H4 (cell line): ENCODE measurements at places on chromosomes 1 and 21. TPM values are rescaled to one million over a fixed set of nuclear protein-coding genes. Genes with fewer than 3 reads are reported as not detected.
A peak's percentile ranks its signal among the peaks of the same experiment; 100 is the strongest.

DNA sequence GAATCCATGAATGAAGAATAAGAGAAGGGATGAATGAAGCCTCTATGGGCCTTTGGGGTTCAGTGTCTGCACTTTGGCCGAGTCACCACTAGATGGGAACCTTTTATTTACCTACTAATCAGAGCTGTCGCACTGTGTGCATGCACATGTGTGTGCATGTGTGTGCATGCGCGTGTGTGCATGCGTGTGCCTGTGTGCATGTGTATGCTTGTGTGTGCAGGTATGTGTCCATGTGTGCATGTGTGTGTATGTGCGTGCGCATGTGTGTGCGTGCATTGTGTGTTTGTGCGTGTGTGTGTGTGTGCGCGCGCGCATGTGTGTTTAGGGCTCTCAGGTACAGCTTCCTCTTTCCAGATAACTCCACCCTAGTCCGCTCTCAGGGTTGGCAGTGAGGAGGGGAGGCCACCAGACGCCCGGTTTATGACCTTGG lies 20.4 kb upstream of the UBXN10 start:
- DNase-seq: no peak

- peak; percentile 58 for DNase-seq
Measured at GRCh38 chr1:16013220-16013907, 4.5 kb downstream of the HSPB7 start.

GRCh38 chr1:28118640-28119307 lies 30.4 kb upstream of the EYA3 start:
- no peak for DNase-seq

DNA sequence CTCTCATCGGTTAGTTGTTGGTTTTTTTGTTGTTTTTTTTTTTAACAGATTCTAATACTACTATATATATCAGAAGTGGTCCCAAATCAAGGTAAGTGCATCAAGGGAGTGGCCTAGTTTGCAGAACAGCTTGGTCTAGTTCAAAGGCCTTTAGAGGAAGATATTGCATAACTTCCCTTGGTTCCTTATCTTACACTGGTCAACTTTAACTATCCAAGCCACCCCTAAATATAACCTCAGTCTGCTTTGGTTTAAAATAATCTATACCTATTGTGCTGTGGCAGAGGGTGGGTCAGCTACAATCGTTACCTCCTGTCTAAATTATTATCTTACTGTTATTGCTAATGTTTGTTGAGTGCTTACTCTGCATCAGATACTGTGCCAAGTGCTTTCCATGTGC lies 6.9 kb downstream of the S100A12 start:
- no peak for DNase-seq

RABGAP1L gene
- 10.8 and 12.7 TPM in 2 replicates for total RNA-seq

IBA57 gene
- 0.74 and 1.8 TPM in 2 replicates for total RNA-seq

DNA sequence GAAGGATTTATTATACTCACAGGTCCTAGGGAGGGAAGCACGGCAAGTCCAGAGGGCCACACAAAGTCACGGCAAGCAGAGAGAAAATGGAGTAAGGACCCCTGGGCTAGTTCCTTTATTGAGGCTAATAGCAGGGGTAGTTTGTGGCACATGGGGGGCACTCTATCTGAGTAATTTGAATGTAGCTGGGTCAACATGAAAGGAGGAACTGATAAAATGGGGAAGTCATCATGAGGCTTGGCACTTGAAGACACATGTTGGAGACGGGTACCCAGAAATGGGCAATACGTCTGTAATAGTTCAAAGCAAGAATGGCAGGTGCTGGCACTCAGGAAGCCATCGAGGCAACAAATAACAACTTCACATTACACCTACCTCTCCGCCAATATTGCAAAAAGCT lies 1136.4 kb downstream of the MRPL39 start:
- no peak for DNase-seq

TSTD1 gene
- not detected in 2 replicates for total RNA-seq

GRCh38 chr1:77089756-77090155 lies 129.5 kb downstream of the PIGK start:
- DNase-seq: no peak

GRCh38 chr1:109816175-109816811 lies 52.6 kb upstream of the EPS8L3 start:
- no peak for DNase-seq

DNA sequence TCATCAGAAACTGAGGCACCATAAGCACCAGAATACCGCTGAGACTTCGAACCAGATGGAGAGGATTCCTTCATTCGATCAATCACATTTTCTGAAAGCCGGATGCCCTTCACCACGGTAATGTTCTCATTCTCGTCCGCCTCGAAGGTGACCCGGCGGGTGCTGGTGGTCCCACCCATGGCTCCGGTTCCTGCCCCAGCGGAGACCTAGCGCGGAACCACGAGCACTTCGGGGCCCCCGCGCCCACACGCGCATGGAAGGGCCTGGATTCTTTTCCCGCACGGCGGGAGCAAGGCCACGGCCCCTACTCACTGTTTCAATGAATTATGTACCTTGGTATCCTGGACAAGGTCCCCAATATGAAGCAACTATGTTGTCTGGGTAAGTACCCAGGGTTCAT lies 33.1 kb upstream of the WDTC1 start:
- DNase-seq: no peak

DNA sequence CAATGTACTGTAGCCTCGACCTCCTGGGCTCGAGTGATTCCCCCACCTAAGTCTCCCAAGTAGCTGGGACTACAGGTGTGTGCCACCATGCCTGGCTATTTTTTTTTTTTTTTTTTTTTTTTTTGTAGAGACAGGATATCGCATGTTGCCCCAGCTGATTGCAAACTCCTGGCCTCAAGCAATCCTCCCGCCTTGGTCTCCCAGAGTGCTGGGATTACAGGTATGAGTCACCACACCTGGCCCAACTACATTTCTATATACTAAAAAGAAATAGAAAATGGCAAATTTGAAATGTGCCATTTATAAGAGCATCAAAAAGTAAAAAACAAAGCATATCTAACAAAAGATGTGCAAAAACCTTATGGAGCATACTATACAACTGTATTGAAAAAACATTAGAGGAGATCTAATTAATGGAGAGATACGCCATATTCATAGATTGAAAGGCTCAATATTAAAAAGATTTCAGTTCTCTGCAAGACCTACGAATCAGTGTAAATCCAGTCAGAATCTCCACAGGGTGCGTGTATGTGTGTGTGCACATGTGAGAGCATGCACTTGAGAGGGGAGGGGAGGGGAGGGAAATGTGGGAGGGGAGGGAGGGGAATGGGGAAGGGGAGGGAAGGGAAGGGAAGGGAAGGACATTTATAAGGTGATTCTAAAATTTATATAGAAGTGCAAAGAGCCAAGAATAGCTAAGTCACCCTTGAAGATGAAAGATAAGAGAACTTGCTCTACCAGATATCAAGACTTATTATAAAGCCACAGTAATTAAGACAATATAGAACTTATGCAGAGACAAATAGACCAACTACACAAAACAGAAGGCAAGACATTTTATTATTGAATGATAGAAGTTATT lies 15.5 kb upstream of the PADI4 start:
- DNase-seq: no peak

WNT9A gene
- total RNA-seq: 0.37 and 0.47 TPM in 2 replicates

DNA sequence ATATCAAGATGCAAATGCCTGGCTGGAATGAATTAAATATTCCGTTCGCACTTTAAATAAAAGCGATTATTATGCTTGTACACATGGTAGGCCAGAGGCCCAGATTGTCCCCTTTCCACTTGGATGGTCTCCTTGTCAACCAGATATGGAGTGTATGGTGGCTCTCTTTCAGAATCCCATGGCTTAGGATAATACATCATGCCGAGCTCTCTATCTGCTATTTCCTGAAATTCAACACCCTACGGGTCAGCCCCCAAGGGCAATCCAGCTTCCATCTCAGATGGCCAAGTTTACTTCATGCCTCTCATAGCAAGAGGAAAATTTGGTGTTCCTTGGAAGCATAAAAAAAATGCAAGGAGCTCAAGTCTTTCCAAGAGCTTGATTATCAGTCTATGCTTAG lies 25.4 kb upstream of the FMO1 start:
- DNase-seq: no peak

GRCh38 chr1:20846461-20847374 lies 59.6 kb upstream of the HP1BP3 start:
- DNase-seq: no peak

DNA sequence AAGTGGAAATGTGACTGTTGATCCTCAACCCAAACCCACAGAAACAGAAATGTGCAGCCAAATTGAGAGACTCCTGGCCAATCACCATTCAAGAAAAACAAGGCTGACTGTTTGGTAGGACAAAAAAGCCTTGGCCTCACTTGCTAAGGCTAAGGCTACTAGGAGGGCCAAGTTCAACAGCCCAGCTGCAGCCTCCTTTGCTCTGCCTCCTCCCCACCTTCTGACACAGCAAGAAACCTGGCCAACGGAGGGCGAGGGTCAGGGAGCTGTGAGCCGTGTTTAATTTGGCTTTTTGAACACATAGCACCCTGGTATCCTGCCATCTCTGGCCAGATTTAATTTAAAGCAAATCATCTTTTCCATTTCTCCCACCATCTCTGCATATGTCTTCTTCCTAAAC lies 165.8 kb upstream of the RAB4A start:
- DNase-seq: no peak

GRCh38 chr1:34929497-34929852 lies at the start of gene DLGAP3:
TSS of gene DLGAP3 (minus strand) at chr1:34929650. CDS start at chr1:34905383, 24,267 bp downstream.
- DNase-seq: no peak

LCE2B gene
- not detected in 2 replicates for total RNA-seq

RNF186 gene
- total RNA-seq: not detected in 2 replicates

GRCh38 chr1:30307182-30307581 lies 416.2 kb downstream of the MATN1 start:
- DNase-seq: no peak

CD1D gene
- total RNA-seq: 0.64 and 2.0 TPM in 2 replicates

DNA sequence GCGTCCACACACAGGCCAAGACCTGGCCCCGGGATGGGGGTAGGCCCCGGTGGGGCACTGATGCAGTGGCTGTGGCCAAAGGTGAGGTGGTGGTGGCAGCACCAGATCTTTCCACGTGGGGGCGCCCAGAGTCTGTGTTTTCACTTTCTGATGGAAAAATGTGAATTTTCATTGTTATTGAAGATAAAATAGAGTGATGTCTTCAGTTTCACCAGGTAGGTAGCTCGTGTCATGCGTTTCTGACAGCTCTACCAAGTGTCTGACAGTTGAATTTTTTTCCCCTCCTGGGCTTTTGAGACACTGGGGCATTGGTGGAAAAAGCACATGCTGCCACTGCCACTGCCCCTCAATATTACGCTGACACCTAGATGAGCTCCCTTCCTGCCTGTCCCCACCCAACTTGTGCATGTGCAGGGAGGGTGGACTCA lies 40.0 kb upstream of the MAGOH start:
- DNase-seq: no peak

CA14 gene
- total RNA-seq: not detected in 2 replicates

FCER1A gene
- total RNA-seq: not detected in 2 replicates

DNA sequence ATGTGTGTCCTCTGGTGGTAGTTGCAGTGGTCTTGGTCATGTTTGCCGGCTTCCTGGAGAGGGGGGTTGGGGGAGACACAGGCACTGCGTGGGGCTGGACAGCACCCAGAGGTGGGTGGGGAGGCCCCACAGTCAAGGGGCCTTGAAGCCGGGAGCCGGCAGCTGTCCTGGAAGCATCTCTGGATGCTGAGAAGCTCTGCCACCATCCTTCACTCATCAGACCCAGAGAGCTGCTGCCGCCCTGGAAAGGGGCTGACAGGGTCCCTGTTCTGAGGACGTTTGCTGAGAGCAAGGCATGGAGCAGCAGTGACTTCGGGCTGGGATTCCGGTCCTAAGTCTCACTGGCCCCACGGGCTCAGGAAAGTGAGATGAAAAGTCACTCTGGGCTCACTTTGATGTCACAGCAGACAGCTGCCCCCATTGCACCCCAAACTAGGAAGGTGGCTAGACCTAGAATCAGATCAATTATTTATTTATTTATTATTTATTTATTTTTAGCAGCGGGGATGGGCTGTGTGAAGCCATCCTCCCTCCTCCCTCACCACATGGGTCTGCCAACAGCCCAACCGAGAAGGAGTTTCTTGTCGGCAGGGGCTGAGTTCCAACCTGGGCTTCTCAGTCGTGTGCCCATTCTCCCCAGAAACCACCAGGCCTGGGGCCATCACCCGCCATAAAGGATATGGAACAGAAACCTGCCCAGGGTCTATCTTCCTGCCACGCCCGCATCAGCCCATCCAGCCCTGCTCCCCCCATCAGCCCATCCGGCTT lies 547.4 kb downstream of the PTPRU start:
- no peak for DNase-seq

GRCh38 chr1:6273380-6273891 lies 12.5 kb upstream of the GPR153 start:
- peak; percentile 44 for DNase-seq

POGZ gene
- total RNA-seq: 10.2 and 16.6 TPM in 2 replicates

CACHD1 gene
- 6.9 and 9.1 TPM in 2 replicates for total RNA-seq

DNA sequence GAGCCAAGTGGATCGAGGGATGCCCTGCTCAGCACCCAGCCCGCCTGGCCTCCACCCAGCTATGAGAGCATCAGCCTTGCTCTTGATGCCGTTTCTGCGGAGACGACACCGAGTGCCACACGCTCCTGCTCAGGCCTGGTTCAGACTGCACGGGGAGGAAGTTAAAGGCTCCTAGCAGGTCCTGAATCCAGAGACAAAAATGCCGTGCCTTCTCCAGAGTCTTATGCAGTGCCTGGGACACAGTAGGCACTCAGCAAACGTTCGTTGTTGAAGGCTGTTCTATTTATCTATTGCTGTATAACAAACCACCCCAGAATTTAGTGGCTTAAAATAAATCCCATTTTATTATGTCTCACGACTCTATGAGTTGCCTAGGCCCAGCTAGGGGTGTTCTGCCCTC lies 6.8 kb upstream of the BSND start:
- no peak for DNase-seq

NUCKS1 gene
- total RNA-seq: 179 and 195 TPM in 2 replicates

TACSTD2 gene
- total RNA-seq: not detected in 2 replicates

SYNC gene
- total RNA-seq: 20.2 and 20.7 TPM in 2 replicates

DNA sequence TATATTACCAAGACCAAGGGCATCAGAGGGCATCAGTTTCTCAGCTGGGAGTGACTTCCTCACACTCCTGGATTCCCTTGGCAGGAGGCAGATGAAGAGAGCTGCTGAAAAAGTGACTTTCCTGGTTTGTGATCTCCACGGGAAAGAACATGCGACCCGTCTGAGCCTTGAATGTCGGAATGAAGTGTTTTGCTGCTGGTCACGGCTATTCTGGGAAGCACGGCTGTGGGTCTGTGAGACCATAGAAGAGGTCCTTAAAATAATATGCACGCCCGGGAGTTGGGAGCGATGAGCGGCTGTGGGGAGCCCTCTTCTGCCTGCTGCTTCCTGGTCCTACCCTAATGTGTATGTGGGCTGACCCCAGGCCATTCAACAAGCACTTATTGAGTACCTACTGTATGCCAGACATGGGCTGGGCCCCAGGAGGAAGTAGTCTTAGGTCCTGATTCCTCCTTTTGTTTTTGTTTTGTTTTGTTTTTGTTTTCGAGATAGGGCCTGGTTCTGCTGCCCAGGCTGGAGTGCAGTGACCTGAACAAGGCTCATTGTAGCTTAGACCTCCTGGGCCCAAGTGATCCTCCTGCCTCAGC lies 13.2 kb upstream of the UMODL1 start:
- no peak for DNase-seq

DNA sequence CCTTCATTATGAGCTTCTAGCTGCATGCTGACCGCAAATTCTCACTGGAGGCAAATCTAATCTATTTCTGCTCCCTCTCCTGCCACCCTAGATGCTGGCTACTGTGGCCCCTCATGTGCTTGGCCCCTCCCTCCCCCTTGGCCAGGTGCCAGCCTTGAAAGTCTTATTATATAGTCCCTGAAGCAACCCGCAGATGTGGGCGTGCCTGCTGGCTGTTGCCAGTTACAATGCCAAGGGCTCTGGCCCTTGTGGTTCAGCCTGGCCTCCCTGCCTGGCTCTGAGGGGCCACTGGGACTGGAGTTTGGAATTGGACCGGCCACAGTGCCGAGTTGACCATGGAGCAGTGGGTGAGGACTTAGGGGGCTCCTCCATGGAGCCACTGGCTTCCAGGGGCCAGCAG lies 78.9 kb upstream of the ACTRT2 start:
- DNase-seq: no peak
